Sigmoid colon (tissue), 7 donors: ENCODE measurements at places on chromosomes 16 and 17. TPM values are rescaled to one million over a fixed set of nuclear protein-coding genes. Genes with fewer than 3 reads are reported as not detected.

Gene GTF3C1
- 40.3 TPM for total RNA-seq

Gene EXOC3L1
- 2.1 TPM for total RNA-seq

Gene SLC43A2
- 9.2 TPM for total RNA-seq

Gene GPR142
- not detected for total RNA-seq

Gene CCL4L2
- total RNA-seq: not detected

Gene KCNH4
- total RNA-seq: not detected

Gene TMEM235
- total RNA-seq: not detected

Gene TBC1D28
- not detected for total RNA-seq

GRCh38 chr16:10612649-10613179 is 32.3 kb upstream of the EMP2 start:
- no peak for DNase-seq

DNA sequence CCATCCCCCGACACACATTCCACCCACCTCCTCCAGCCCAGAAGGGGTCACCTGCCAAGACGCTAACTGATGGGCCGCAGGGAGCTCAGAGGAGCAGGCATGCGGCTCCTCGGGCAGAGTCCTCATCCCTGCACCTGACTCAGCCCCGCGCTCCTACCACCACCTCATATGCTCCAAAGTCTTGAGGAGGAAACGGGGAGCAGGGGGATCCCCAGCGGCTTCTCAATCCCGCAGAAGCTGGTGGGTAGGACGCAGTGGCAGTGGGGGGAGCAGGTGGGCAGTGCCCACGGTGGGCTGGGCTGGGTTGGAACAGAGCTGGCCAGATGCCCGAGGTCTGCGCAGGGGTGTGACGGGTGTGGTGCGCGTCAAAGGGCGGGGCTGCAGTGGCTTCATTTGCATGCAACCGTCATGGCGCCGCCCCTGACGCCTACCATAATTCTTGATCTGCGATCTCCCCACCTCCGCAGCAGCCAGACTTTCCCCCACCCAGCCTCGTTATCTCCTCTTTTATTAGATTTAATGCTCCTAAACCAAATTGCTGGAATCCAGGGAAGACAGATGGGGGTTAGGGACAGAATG is 39.0 kb upstream of the EMP2 start:
- DNase-seq: peak; percentile 69

DNA sequence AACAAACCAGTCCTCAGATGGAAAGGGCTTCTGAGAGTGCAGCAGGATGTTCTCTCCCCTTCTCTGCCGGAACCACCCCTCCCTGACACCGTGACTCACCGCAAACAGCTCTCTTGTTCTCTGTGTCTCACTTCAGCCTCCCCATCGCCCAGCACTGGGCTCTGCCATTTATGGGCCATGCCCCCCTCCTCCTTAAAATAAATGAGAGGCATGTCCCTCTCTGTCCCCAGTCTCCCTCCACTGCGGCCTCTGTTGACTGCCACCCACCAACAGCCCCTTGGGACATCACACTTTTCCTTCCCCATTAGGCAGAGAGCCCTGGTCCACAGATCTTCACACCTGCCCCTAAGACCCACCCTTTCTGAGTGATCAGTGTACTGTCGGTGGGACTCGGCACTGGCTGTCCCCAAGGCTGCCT is 6.3 kb downstream of the CCDC102A start:
- DNase-seq: peak; percentile 86

- no peak for DNase-seq
Observed at GRCh38 chr16:5004311-5004710, 29.4 kb downstream of the NAGPA start.

DNA sequence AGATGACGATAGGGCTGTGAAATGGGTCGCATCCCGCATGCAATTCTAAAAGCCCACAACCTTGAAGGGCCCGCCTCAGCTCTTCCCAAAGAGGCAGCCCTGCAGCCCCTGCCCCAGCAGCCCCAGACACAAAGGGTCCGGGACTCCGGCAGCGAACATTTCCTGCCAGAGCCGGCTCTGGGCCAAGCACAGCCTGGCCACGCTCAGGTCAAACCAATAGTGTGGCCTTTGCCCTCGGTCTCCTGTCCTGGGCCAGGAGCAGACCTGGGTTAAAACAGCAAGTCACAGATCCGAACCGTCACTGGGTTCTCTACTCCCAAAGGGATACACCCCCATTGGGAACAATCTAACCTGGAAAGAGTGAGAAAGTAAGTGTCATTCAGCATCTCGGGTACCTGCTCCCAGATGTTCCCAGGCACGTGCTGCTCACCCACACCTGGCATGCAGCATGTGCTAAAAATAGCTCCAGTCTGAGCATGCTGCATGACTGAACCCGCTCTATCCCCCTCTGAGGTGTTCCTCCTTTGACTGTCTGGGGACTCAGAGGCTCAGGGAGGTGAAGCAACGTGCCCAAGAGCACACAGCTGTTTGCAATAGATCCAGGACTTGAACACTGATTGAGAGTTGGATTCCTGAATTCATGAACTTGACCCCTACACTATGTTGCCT is 22.2 kb upstream of the ATP2A3 start:
- no peak for DNase-seq

- peak; percentile 49 for DNase-seq
Observed at GRCh38 chr17:6523330-6523729, 33.0 kb downstream of the PITPNM3 start.

DNA sequence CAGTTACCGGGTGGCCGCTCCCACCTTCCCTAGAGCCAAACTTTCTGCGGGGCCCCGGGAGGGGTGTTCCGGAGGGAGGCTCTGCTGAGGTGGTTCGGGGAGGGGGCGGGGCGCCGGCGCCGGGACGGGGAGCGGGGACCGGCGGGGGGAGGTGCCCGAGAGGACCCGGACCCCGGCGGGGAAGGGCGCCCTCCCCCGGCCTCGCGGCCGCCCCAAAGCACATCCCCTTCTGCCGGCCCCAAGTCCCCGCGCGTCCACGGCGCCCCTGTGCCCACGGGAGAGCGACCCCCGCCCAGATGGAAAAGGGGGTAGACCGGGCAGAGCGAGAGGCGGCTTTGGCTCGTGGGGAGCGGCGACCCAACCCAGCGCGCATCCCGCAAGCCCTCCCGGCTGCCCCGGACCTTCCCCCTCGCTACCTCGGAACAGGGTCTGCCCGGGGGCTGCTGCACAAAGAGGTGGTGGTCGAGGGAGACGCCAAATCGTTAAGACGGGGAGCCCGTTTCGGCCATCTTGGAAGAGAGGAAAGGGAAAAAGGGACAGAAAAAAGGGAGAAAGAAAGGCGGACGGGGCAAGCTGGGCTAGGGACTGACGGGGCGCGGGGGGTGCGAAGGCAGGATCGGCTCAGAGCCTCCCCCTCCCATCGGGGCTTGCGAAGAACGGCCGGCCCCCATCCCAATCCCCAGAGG is 530 bp downstream of the PCGF2 start:
- no peak for DNase-seq

DNA sequence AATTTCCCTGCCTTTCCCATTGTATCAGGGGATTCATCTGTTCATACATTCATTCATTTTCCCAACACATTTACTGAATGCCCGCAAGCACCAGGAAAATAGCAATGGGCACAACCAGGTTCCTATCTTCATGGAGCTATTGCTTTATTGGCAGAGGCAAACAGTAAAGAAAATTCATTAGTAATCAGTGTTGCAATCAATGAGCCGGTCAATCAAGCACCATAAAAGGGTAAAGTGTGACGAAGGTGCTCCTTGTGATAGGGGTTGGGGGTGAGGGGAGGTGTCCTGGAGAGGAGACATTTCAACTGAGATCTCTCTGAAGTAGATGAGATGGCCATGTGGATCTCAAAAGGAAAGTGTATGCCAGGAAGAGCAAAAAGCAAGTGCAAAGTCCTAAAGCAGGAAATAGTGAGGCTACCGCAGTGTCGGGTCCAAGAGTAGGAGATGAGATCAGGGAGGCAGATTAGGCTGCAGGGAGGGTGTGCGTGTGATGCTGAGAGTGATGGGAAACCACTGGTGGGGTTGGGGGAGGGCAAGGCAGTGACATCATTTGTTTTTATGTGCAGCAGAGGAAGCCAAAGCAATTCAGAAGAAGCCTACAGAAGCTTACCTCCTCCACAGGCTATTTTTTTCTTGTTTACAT is 28.4 kb downstream of the CDH13 start:
- peak; percentile 43 for DNase-seq

- DNase-seq: no peak
Observed at GRCh38 chr16:74760007-74760767, 14.4 kb downstream of the FA2H start.

DNA sequence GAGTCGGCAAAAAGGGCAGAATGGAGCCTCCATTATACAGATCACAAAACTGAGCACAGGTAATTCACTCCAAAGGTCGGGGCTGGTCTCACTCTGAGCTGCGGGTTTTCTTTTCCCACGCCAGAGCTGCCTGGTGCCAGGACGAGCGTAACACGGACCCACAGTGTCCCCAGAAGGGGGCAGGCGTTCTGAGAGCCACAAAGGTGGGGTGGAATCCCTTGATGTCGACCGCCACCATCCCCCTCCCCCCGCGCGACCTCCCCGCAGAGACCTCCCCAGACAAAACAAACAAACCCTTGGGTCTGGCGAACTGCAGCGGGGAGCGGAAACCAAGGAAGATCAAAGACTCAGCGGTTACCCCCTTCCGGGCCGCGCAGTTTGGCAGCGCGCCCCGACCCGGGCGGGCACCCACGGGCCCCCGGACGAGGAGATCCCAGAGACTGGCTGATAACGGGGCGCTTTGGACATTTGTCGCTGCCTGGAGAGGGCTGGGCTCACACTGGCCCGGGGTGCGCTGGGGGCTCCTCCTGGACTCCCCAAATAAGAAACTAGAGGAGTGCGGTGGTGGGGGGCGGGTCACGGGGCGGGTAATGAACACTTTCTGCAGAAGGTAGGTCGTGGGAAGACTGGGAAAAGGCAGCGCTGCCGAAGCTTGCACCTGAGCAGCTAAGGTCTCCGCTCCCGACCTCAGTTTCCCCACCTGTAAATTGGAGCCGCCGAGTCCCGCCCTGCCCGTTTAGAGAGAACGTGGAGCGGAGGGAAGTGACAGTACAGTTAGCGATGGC is 664 bp upstream of the NKD1 start:
- DNase-seq: peak; percentile 77

GRCh38 chr16:67029254-67030096 is 526 bp downstream of the CBFB start:
- peak; percentile 85 for DNase-seq

DNA sequence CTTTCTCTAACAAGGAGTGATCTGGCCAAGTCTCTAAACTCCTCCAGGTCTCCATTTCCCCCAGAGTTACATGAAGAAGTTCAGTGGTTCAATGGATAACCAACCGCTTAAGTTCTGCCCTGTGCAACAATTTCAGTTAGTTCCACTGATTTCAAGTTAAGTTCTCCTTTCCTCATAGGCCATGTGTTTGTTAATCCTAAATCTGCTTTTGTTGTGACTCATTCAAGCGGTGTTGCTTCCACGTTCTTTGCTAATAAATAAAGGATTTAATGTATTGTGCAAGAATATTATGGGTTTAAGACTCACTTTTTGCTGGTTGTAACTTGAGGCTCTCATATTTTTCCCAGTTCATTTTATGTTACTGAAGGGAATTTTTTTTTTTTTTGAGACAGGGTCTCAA is 36.3 kb downstream of the GNA13 start:
- no peak for DNase-seq

- DNase-seq: no peak
Observed at GRCh38 chr17:12349297-12349696, 316.4 kb upstream of the MYOCD start.

GRCh38 chr16:79972053-79972704 is 371.6 kb upstream of the MAF start:
- no peak for DNase-seq

DNA sequence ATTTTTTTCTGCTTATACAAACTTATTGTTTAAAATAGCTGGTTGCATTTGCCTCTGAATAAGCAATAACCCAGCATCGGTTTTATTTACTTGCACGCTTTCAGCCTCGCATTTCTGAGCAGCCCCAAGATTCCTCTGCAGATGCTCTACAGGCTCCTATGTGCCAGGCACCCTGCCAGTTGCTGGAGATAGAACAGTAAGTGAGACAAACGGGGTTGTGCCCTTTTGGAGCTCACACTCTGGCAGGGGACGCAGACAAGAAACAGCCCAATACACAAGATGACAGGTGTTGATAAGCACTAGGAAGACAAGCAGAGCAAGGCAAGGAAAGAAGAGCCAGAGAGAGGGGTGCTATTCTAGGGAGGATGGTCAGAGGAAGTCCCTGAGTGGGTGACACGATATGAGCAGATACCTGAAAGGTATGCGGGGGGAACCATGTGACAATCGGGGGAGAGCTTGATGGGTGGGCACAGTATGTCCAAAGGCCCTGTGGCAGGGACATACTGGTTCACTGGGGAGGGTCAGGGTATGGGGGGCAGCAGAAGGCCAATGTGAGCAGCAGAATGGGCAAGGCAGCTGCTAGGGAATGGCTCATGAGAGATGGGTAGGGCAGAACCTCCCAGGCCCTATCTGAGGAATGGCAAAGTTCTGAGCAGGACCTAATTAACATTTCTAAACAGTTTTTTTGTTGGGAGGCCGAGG is 18.7 kb upstream of the ADORA2B start:
- peak; percentile 94 for DNase-seq

DNA sequence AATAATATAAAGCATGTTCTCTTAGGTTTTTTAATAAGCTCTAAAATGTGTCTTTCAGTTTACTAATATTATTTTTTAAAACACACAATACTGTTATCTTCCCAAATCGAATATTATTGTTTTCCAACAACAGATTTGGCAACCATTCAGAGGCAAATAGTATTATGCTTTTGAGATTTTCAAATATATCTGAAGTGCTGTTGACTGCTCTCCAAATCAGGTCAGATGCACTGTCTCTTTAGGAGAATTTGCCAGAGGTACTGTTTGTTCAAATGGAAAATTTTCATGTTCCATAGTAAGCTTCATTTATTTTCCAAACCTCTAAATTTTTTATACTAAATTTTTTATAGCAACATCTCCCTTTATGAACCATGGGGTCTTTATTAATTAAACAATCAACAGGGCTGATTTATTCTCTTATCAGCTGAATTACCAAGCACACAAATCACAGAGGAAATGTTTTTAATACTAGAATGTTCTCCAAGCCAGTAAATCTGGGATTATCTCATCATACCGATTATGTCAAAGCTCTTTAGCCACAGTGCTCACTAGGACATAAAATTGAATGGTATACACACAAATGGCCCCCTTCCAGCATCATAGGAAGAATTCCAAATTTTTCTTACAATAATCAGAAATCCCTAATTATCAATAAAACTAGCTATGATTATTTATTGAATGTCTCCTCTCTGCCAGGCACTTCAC is 108.8 kb upstream of the HLF start:
- no peak for DNase-seq

GRCh38 chr17:39144416-39144840 is 7.0 kb downstream of the PLXDC1 start:
- DNase-seq: peak; percentile 98

- no peak for DNase-seq
Observed at GRCh38 chr17:58007781-58008706, 998 bp upstream of the SRSF1 start.

GRCh38 chr16:15650698-15651171 is 690 bp downstream of the NDE1 start:
- no peak for DNase-seq

GRCh38 chr17:37535906-37536305 is 46.2 kb downstream of the DUSP14 start:
- DNase-seq: no peak

- peak; percentile 77 for DNase-seq
Observed at GRCh38 chr17:77779711-77780539, 178.6 kb upstream of the TNRC6C start.

GRCh38 chr17:82056729-82057621 is 5.3 kb downstream of the GPS1 start:
- no peak for DNase-seq
